ENCODE measurements at places on chromosomes 6 and 20.
A peak's percentile ranks its signal among the peaks of the same experiment; 100 is the strongest.

GRCh38 chr6:97501853-97502252 lies 218.8 kb upstream of the MMS22L start:
- DNase-seq, result no peak
- H3K27me3 ChIP-seq, result peaks cover 4% of the 10 kb centered on the region

- peaks cover 3% of the 10 kb centered on the region for H3K27me3 ChIP-seq
- no peak for DNase-seq
- H3K27ac ChIP-seq, result no peak overlapping the region
- H3K4me1 ChIP-seq, result peaks cover 20% of the 10 kb centered on the region
Observed at GRCh38 chr6:137099689-137100403, 55.1 kb upstream of the IL20RA start.

DNA sequence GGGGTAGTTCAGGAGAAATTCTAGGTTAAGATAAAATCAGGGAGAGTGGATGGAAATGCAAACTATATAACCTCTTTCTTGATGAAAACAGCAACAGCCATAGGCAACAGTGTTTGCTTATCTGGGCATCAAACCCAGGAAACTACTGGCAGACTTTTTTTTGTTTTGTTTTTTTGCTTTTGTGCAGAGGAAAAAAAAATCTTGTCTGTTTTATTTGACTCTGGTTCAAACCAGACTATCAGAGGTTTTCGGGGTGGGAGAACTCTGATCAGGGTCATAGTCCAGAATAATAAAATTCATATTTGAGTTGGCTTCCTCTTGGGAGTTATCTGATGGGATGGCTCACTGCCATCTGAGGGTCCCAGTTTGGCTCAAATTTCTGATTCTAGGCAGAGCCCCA lies 88.8 kb upstream of the ZNFX1 start:
- H3K4me1 ChIP-seq, result no peaks in the 10 kb centered on the region
- no peak for DNase-seq
- no peaks in the 10 kb centered on the region for H3K27me3 ChIP-seq
- H3K4me3 ChIP-seq, result no peak overlapping the region
- H3K27ac ChIP-seq, result no peak overlapping the region

DNA sequence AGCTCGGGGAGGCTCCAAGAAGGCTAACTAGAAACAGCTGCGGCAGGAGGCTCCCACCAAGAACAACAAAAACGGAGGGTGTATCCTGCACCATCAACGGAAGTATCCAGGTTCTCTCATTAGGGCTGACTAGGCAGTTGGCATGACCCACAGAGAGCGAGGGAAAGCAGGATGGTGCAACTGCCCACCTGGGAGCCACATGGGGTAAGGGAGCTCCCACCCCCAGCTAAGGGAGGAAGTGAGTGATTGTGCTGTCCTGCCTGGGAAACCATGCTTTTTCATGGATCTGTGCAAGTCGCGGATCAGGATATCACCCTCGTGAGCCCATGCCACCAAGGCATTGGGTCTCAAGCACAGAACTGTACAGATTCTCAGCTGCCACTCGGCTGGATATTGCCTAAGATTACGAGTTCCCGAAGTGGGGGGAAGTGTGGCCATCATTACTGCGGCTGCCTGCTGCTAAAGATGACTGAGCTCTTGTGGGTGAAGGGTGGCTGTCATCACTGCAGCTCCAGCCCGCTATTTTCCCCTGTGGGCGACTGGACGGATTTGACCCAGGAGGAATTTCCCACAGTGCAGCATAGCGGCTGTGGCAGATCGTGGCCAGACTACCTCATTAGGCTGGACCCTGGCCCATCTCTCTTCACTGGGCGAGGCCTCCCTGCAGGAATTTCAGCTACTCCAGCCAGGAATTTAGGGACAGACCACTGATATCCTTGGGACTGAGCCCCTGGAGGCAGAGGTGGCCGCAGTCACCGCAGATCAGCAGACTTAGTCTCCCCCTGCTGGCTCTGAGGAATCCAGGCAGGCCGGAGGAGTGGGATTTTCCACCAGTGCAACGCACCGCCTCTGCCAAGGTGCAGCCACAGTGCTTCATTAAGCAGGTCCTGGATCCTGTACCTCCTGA lies 515.7 kb downstream of the FRK start:
- no peak overlapping the region for H3K27ac ChIP-seq
- DNase-seq, result peak; percentile 81
- H3K4me3 ChIP-seq, result no peak overlapping the region
- no peaks in the 10 kb centered on the region for H3K36me3 ChIP-seq
- peaks cover 16% of the 10 kb centered on the region for H3K4me1 ChIP-seq

DNA sequence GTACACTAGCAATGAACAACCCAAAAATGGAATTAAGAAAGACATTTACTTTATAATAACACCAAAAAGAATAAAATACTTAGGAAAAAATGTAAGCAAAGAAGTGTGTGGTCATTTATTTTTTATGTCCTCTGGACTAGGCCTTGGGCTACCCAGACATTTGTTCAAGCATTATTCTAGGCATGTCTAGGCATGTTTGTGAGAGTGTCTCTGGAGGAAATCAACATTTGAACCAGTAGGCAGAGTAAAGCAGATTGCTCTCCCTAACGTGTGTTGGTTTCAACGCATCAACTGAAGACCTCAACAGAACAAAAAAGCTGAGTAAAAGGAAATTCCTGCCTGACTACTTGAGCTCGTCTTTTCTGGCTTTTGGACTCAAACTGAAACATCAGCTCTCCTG lies 84.5 kb downstream of the ANKEF1 start:
- peaks cover 26% of the 10 kb centered on the region for H3K36me3 ChIP-seq
- H3K27ac ChIP-seq, result no peak overlapping the region
- H3K4me3 ChIP-seq, result no peak overlapping the region
- H3K27me3 ChIP-seq, result no peaks in the 10 kb centered on the region
- H3K4me1 ChIP-seq, result peaks cover 7% of the 10 kb centered on the region
